Activated CD4-positive, alpha-beta T cell treated with anti-CD3 and anti-CD28 coated beads for 48 hours (primary cell): ENCODE measurements at places on chromosomes 12 and 14.

- no peak for DNase-seq
These were observed 58.8 kb downstream of the ADGRD1 start for GRCh38 chr12:131012279-131013069.

- no peak for DNase-seq
These were observed 649 bp upstream of the SALL2 start for GRCh38 chr14:21526672-21527317.

GRCh38 chr12:89243771-89244170 lies 108.5 kb downstream of the DUSP6 start:
- no peak for DNase-seq

GRCh38 chr12:3230758-3231375 lies 153.7 kb downstream of the TSPAN9 start:
- DNase-seq, result no peak

GRCh38 chr14:35558680-35559079 lies 24.7 kb downstream of the INSM2 start:
- DNase-seq, result no peak

- DNase-seq, result peak; percentile 83
These were observed 23.5 kb downstream of the FGF23 start for GRCh38 chr12:4356041-4356327.

DNA sequence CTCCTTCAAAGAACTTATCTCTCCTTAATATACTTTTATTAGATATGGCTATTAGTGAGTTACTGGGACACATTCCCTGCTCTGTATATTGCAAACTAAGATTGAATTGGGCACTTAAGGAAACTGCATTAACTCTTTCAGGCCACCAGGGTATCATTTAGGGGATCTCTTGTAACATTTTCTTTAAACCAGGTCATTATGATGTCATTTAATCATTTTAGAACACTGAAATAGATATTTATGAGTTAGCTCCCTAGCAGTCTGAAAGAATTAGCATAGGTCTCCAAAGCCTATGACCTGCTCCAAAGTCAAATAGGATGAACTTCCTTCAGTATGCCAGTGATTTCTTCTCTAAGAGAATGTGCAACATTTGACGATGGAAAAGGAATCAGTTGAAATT lies 506.9 kb downstream of the FOXG1 start:
- DNase-seq, result no peak

DNA sequence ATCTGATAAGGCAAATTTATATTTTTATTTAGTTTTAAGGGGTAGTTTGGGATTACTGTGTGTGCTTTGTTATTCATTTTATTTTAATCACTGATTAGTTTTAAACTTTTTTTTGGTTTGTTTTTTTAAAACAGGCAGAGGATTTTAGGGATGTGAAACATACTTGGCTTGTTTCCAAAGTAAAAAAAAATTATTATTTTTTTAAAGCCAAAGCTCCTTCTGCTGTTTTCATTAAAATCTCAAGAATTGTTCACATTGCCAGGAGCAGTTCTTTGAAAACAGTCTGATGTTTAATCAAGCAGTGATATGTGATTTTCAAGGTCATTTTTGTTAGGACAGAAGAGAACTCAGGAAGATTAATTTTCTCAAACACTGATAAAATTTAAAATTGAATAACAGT lies 11.2 kb downstream of the TTC8 start:
- DNase-seq, result no peak

- no peak for DNase-seq
These were observed 56.3 kb upstream of the KCNA5 start for GRCh38 chr12:4987076-4988046.

- no peak for DNase-seq
These were observed 12.6 kb upstream of the PTPRR start for GRCh38 chr12:70933133-70933532.

- DNase-seq, result no peak
These were observed 576.4 kb downstream of the SLC6A15 start for GRCh38 chr12:84336231-84336630.

DNA sequence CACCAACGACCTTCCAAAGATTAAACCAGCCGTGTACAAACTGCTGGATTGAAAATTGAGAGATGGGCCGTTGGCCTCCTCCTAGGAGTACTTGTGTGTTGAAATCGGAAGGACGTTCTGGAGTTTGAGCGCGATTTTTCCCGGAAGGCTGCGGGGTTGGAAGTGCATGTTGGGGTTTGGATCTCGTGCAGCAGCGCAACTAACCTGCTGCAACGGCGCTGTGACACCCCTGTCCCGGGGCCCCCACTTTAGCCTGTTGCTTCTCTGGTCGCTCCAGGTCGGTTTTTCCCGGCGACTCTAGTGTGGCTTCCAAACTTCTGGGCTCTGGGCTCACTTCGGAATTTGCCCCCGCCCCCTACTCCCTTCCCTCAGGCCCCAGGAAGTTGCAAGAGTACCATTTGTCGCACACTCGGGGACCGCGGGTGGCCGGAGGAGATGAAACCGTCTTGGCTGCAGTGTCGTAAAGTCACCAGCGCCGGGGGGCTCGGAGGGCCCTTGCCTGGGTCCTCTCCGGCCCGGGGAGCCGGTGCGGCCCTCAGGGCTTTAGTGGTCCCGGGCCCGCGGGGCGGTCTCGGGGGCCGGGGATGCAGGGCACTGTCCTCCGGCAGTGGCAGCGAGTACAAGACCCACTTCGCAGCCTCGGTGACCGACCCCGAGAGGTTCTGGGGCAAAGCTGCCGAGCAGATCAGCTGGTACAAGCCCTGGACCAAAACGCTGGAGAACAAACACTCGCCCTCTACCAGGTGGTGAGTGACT lies at the start of gene ACSS3:
ACSS3 (plus strand) TSS at position 394 of the 756 bp plus-strand sequence; CDS start at position 436, 42 bp downstream.
- no peak for DNase-seq

DNA sequence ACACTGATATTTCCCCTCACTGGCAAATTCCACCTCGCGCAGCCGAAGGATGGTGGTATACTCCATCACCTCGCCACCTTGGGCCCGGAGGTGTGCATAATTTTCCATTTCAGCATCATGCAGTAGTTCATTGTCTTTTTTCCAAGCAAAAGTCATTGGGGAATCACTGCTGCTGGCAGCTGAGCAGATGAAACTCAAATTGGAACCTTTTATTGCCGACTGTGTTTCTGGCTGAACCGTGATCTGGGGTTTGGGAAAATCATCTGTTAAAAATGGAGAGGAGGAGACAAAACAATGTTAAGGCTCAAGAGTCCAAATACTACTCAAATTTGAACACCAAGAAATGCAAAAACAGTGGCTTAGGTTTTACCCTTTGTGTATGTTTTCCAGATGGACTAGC lies 39.7 kb downstream of the LRIG3 start:
- DNase-seq, result no peak

GRCh38 chr14:25007832-25008231 lies 42.1 kb downstream of the STXBP6 start:
- no peak for DNase-seq

DNA sequence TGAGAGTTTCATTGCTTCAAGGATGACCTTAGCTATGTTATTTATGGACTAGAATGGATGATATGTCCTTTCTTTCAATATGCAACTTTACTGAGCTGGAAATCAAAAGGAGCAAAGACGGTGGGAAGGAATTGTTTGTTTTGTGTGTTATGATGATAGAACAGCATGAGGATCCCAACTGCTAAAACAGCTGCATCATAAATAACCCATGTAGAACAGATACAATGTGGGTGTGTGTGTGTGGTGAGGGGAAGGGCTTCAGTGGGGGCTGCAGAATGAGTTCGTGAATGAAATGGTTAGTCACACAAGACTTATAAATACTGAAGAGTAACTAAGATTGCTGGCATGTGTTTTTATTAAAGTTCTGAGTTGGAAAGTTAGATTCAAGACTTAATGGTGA lies 80.1 kb downstream of the DACT1 start:
- DNase-seq, result no peak

DNA sequence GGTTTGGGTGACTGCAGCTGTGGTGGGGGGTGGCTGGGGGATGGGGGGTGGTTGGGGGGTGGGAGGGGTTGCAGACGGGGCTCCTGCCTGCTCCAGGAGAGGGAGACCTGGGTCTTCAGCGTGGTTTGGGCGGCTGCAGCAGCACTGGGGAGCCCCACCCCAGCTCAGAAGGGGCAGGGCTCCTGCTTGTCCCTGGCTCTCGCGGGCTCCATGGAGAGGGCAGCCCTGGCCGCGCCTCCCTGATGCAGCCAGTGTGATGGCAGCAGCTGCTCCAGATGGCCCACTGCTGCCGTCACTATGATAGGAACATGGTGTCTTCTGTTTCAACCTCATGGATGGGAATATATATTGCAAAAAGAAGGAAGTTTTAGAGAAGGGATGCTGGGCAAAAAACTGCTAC lies 22.9 kb downstream of the TRHDE start:
- no peak for DNase-seq

DNA sequence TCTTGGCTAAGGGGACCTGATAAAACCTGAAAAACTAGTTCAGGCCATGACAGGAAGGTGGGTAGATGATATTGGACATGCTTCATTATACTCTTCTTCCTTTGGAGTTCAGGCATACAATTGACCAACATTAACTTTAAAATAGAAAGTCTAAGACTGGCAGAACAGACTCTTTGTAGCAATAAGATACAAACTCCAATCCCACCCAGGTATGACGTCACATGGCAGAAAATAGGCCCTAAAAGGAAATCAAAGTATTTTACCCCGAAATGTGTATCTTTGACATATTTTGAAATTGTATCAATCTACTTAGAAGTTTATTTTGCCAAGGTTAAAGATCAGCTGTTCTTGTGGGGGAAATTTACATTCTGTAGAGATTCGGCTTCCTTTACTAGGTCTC lies 198.1 kb upstream of the LRIG3 start:
- no peak for DNase-seq

- DNase-seq, result no peak
These were observed 1540.3 kb upstream of the TMEM132C start for GRCh38 chr12:126726481-126727217.

DNA sequence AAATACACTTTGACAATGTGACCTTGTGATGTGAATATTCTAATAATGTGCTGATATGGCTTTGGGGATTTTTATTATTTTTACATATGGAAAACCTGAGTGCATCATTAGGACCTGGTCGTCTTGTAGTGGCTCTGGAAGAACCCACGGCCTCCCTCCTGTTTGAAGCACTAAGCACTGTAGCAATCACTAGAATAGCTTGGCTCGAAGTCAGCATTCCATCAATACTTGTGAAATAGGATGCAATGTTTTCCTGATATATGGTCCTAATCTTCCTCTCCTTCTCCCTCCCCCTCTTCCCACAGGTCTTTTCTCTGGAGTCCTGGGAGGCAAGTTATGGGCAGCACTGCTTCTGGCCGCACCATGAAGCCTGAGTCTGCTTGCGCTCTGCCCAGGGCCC lies 71.9 kb downstream of the NRXN3 start:
- DNase-seq, result no peak

GRCh38 chr12:109421355-109422087 lies 55.6 kb downstream of the KCTD10 start:
- DNase-seq, result no peak

- DNase-seq, result no peak
These were observed 67.5 kb downstream of the DNAH10 start for GRCh38 chr12:123829561-123829960.

GRCh38 chr12:41604830-41605229 lies 416.7 kb downstream of the PDZRN4 start:
- no peak for DNase-seq

DNA sequence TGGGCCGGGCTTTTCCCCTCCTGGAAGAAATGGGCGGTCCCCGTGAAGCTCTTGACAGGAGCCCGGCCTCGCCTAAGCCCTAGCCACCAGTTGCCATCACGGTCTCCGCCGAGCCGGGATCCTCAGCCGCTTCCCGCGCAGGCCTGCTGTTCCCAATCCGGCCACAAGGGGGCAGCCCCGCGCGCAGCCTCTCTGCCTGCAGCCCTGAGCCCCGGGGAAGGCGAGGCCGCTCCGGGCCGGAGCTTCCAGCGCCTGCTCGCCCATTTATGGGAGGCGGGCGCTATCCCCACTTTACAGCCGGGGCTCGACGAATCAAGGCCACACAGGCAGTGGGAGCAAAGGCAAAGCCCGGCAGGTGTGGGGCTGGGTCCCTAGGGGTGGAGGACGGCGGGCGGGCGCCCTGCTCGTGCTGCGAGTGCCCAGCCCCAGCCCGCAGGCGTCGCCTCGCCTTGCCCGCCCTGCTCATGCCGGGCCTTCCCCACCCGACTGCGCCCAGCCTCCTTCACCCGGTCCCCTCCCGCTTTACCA lies 61.5 kb downstream of the LGMN start:
- DNase-seq, result peak; percentile 74

- no peak for DNase-seq
These were observed 275.7 kb upstream of the PRICKLE1 start for GRCh38 chr12:42865282-42865681.

DNA sequence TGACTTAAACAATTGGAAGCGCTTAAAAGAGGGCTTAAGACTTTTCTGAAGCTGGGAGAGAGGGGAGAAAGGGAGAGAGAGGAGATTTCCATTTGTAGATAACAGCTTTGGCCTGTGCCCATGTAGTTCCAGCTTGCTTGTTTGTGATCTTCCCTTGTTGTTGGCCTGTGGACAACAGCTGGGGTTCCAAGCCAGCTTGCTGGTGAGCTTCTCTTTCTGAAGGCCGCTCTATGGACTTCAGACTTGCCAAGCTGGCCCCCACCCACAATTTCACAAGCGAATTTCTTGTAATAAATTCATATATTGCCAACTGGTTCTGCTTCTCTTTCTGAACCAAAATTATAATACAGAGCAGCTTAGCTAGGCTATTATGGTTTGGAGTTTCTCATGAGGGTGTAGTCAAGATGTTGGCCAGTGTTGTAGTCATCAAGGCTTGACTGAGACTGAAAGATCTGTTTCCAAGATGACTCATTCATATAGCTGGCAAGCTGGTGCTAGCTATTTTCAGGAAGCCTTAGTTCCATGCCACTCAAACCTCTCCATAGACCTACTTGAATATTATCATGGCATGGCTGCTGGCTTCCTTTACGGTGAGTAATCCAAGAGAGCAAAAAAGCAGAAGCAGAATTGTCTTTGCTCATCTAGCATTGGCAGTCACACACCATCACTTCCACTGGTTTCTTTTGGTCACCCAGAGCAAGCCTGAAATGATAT lies 89.4 kb downstream of the ATP23 start:
- DNase-seq, result no peak

DNA sequence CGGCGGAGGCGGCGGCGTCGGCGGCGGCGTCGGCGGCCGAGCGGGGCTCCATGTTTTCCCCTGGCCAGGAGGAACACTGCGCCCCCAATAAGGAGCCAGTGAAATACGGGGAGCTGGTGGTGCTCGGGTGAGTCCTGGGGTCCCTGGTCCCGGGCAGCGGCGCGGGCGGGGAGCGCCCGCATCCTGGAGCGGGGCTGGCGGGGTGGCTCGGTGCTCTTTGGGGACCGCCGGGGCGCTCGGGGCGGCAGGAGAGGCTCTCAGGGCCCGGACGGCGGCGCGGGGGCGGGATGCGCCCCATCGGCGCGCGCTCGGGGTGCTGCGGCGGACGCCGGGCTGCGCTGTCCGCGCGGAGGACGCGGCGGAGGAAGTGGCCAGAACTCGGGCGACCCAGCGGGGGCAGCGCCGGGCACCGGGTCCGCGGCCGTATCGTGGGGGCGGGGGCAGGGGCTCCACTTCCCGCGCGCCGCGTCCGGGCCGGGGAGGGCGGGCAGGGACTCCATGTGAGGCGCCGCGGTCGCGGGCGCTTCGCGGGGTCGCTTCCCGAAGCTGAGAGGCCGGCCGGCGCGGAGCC lies 485 bp downstream of the PELI2 start:
- peak; percentile 31 for DNase-seq
